ENCODE measurements at places on chromosomes 6 and 20.

DNA sequence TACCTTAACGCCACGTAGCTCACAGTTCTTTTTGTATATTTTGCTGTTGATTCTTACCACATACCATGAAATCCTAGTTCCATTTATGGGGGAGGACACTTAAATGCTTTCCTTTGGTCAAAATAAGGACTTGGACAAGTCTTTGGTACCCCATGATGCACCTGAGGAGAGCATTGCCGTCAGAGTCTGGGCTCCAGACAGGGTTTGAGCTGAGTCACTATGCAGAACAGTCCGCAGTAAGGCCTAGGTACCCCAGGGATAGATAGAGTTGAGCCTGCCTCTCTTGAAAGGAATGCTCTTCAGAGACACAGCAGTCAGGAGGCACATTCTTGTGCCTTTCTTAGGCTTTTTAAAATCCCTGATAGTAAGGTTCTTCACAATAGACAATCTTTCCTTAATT, 6.0 kb downstream of the PARD6B start:
- no peak for DNase-seq

GRCh38 chr6:27890445-27891319, 21.5 kb downstream of the OR2B2 start:
- DNase-seq: peak; percentile 79

DNA sequence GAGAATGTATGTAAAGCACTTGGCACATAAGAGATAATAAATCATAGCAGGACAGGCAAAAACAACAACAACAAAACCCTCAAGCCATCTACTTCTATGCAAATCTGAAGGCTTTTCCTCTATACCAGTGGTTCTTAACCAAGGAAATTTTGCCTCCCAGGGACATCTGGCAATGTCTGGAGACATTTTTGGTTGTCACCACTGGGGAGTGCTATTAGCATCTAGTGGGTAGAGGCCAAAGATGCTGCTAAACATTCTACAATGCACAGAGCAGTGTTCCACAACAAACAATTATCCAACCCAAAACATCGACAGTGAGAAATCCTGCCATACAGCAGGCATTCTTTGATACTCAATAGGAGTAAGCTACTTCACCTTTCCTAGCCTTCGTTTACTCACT, 28.2 kb downstream of the NDRG3 start:
- no peak for DNase-seq

DNA sequence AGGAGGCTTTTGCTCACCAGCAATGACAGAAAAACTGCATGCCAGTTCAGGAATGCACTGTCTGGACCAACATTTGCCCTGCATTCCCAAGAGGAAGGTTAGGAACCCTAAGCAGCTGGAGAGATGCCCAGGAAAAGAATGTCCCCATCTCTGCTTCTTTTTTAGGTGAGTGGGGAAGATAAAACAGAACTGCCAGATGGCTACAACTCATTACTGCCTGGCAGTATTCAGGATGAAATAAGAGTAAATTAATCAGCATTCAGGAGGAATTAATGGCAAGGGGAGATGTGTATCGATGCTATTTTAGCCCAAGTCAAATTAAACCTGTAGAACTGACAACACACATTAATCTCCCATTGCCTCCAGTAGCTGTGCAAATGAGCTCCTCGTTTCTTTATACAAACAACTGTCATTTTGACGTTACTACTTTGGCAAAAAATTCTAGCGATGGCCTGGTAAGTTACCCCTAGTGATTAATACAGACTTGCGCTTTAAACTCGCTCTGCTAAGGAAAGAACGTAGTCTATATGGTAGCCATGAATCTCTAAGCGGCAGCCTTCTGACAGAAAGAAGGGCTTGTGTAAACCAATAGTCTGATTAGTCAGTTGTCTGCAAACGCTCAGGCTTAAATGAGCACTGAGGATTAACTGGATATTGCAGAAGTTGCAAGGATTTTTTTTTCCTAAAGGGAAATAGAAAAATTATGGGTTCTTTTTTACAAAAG, 16.7 kb upstream of the SMLR1 start:
- no peak for DNase-seq

GRCh38 chr6:74320074-74320473, 624.1 kb downstream of the CD109 start:
- no peak for DNase-seq

GRCh38 chr6:2157441-2158127, 87.8 kb downstream of the GMDS start:
- no peak for DNase-seq

GRCh38 chr6:105987516-105987915, 98.6 kb upstream of the PRDM1 start:
- DNase-seq: no peak
